Activated CD4-positive, alpha-beta T cell treated with anti-CD3 and anti-CD28 coated beads, Interleukin-2, amount 50 U/mL, for 24 hours (primary cell): ENCODE measurements at places on chromosomes 5 and 9.

GRCh38 chr5:51380603-51381207, 2.5 kb upstream of the ISL1 start:
- no peak for DNase-seq

GRCh38 chr5:140336388-140336787, 10.0 kb downstream of the HBEGF start:
- DNase-seq, result no peak

DNA sequence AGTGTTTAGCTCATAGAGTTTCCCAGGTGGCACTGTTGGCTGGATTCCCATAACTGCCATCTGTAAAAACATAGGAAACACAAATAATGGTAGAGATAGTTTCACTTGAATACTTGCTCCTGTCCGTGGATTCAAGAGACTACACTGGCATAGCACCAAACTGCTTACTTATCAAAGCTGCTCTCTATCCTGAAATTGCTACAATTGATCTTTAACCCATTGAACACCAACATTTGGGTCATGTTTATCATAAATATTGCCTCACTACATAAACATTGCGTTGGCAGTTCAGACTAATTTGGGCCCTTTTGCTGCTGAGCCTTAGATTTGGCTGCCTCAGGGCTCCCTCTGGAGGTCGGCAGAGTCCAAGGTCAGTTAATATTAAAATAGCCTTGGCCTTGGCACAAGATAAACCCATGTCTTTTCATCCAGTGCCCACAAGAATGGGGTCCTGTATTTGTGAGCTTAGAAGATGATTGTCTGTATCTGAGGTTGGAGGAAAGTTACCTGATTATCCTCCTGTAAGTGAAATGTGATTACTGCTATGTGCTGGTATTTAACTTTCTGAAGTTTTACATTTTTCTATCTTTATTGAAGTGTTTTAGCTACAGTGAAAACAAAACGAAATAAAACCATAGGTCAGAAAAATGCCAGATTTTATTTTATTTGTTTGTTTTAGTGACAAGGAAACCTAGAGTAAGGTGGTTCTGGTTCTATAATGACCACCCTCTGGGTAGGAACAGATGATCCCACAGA, 4.0 kb upstream of the RANBP3L start:
- no peak for DNase-seq

DNA sequence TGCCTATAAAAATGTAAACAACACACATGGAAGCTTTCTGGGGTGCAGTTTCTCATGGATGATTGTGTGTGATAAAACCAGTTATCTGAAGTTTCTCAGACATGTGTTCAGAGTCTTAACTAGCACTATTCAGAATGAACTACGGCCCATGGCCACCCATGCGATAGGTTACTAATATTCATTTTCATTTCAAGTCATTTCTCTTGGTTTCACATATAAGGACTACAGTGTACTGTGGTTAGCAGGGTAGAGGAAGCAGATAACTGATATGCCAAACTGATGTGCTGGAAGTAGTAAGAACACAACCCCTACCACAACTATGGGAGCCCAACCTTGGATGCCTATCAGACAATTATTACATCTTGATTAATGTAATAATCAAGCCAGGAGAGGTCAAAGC, 372.1 kb downstream of the DTWD2 start:
- DNase-seq, result no peak

- peak; percentile 16 for DNase-seq
Measured at GRCh38 chr5:86880785-86881492, 263.2 kb downstream of the COX7C start.

GRCh38 chr5:159571501-159572244, 241.4 kb upstream of the IL12B start:
- no peak for DNase-seq

- DNase-seq, result no peak
Measured at GRCh38 chr9:92738661-92739081, 26.0 kb downstream of the BICD2 start.

DNA sequence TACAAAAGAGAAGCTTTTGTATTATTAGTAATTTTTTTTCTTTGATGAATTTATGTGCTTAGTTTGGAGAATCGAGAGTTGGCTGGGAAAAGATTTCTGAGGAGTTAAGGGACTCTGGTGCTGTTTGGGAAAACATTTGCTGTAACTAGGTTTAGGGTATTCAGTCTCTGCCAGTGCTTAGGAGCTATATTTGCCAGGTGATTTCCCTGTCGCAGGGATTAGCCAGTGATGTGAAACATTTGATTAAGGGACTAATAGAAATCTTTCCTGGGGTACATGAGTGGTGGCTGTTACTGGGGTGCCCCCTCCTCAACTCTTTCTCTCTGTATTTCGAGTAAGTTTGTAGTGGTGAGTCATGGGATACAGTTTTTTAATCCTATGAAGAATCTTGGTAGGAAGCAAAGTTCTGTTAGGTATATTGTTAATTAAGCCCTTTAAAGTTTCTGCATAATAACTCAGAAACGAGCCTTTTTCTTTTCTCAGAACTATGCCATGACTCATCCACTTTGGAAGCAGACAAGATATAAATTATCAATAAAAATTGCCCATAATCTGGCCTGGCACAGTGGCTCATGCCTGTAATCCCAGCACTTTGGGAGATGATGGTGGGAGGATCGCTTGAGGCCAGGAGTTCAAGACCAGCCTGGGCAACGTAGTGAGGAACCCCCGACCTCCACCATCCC, 18.6 kb downstream of the RGMB start:
- DNase-seq, result no peak

GRCh38 chr9:84385386-84386040, 45.0 kb upstream of the SLC28A3 start:
- DNase-seq, result no peak

DNA sequence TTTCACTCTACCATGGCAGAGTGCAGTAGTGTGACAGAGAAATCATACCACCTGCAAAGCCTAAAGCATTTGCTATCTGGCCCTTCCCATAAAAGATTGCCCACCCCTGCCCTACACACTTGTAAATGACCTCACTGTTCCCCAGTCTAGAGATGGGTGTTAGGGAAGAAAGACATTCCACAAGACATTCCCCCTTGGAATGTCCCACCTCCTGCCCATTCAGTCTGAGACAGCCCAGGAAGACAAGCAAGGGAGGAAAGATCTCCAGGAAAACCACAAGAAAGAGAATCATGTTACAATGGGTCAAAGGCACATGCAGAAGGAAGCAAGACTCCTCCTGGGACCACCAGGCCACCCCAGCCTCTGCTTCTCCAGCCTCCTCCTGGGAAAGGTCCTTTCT, 230.0 kb downstream of the AGTPBP1 start:
- no peak for DNase-seq

- no peak for DNase-seq
Measured at GRCh38 chr5:148884339-148885020, 58.1 kb downstream of the ADRB2 start.

DNA sequence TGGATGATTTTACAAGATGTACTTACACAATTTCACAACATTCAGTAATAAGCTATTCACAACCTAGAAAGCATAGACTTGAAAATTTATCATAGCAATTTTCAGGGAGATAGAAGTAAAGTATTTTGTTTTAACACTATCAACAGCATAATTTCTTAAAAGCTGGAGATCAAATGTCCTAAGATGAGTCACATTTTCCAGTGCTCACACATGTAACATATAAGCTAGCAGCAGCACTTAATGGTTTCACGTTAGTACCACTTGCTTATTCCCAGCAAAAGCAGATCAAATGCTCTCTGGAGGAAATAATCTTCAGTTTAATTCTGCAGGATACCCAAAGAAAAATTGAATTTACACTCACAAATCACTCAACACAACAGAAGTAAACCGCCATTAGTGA, 6.5 kb downstream of the OR13C8 start:
- no peak for DNase-seq

- DNase-seq, result no peak
Measured at GRCh38 chr9:113373676-113374392, 3.0 kb downstream of the HDHD3 start.

DNA sequence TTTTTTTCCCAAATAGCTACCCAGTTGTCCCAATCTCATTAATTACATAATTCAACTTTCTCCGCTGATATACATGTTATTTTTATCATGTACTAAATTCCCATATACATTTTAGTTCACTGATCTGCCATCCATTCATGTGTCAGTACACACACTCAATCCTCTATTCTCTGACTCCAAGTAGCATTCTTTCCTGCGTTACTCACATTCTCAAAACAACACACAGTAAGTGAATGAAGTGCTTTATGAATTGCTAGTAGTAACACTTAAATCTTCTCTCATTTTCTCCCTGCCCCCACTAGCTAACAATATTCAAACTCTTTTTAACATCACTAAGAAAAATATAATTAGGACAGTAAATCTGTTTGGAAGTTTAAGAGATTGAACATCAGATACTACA, 8.9 kb downstream of the ZNF366 start:
- no peak for DNase-seq

DNA sequence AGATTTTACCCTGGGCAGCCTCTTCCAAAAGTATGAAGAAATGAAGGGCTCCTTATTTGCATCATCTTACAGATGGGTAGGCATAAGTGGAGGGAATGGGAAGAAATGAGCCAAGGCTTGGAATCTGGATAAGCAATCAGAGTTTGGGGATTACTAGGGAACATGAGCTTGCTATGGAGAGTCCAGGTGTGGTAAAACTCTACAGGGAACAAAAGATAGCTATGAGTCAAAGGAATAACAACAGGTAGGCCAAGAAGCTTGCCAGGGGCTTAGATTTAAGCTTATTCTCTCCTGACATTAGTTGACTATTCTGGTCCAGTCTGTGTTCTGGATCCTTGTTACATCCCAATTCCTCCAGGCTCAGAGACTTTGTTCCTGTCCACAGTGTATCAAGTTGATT, 16.4 kb downstream of the RFK start:
- no peak for DNase-seq

DNA sequence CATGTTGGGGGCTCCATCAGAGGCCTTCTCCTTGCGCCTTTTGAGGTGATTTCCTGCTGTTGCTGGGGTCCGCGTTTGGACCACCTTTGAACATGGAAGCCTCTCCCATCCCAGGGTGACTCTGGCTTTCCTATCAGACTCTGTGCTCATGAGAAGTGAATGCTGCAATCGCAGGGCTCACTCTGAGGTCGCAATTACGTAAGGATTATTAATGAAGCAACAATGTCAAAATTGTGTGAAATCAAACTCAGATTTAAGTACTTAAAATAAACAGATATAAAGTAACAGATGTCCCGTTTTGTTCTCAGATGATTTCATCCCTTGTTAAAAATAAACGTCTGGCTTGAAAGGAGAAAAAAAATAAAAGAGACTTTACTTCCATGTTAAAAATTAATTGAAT, 634.2 kb downstream of the BNC2 start:
- DNase-seq, result no peak

DNA sequence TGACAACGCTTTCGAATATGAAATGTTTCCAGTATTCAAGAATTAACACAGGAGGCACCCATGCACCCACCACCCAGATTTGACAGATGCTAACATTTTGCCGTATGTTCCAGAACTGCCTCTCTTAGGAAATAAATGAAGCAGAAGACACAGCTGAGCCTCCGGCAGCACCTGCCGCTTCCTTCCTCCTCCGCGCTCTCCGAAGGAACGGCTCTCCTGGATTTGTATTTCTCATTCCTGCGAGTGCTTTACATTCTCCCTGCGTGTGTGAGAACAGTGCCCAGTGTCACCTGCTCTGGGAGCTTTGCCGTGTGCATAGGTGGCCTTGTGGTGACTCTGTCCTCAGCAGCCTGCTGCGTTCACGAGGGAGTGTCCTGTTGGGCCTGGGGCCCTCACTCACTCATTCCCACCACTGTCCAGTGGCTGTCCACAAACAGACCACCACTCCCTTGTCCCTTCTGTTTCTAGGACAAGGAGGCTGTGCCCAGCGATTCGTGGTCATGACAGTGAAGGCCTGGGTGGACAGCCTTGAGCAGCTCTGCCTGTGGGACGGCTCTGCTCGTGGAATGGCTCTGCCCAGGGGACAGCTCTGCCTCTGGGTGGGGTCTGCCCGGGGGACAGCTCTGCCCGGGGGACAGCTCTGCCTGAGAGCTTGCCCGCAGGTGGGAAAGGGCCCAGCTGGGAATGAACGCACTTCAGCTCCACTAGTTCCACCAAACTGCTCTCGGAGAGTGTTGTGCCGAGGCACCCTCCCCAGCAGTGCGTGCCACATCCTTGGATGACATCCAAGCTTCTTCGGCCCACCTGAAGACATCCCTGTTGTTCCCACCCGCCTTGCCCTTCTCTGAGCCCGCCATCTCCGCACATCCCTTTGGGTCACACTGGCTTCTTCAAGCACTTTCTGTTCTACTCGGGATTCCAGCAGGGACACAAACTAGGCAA, 170.5 kb upstream of the PPP1R26 start:
- no peak for DNase-seq

DNA sequence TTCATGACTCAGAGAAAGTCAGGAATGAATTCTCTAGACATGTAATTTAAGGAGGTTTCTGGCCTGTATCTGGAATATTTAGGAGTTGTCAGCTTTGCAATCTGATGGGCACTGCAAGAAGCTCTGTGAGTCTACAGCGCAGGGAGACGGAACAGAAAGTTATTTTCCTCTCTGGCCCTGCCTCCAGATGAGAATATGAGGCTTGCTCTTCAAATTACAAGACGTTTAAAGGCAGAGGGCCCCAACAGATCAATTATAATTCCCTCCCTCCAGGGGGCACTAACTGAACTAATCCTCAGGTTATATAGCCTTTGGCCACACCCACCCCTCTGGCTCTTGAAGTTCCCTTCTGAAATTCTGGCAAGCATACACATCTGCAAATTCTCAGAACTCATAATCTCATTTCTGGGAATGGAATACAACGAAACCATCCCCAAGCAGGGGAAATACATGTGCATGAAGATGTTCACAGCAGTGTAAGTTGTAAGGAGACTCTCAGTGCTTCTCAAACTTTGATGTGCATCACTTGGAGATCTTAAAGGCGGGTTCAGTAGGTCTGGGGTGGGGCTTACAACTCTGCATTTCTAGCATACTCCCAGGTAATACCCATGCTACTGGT, 307.6 kb downstream of the CWC27 start:
- DNase-seq, result peak; percentile 47
